D721Med (cell line): ENCODE measurements at places on chromosomes 13 and 19.

GRCh38 chr19:55680339-55681130, 5.5 kb downstream of the EPN1 start:
- DNase-seq = no peak

GRCh38 chr19:6768236-6768785, 1.1 kb upstream of the SH2D3A start:
- DNase-seq = no peak

- DNase-seq = no peak
These were observed 198.4 kb downstream of the POU4F1 start for GRCh38 chr13:78404846-78405360.

GRCh38 chr13:60080850-60081249, 82.9 kb downstream of the DIAPH3 start:
- DNase-seq = no peak

DNA sequence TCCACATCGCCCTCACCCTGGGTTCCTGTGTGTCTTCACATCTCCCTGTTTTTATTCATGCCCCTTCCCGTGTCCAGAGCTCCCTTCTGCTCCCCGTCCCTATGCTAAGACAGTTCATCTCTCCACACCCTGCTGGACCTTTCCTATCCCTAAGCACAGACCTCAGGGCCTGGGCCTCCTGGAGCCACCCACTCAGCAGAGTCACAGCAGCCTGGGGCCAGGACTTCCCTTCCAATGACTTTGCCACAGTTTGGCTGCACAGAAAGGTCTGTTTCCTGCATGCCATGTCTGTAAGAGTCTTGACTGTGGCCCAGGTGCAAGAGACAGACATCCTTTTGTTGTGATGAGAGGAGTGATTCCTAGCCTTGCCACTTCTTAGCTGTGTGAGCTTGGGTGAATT, 470.7 kb downstream of the TSHZ3 start:
- DNase-seq = no peak

GRCh38 chr13:42049454-42049813, 986 bp downstream of the DGKH start:
- no peak for DNase-seq

GRCh38 chr19:18045307-18046050, 37.5 kb downstream of the ARRDC2 start:
- no peak for DNase-seq

GRCh38 chr13:67421475-67421874, 191.3 kb upstream of the PCDH9 start:
- no peak for DNase-seq
